Cardiac muscle cell (in vitro differentiated cells and primary cell): ENCODE measurements at places on chromosomes 2 and 18.

DNA sequence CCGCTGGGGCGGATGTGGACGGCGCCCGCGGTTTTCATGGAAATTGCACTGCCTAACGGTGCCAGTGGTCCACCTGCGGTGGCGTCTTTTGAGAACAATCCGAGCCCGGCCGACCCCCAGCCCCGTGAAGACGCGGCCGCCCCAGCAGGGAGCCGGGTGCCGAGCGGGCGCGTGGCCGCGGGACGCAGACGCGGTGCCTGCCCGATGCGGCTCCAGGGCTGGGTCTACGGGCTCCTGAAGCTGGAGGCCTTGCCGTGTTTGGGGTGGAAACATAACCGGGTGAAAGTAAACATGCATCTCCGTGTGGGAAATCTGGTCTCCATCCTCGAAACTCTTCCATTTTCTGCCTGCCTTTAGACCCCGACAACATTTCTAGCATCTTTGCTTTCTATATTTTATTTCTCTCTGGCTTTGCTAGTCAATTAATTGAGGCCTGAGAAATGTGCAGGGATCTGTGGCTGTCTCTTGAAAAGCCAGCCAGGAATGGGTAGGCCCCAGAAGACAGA lies 572 bp downstream of the INPP4A start:
- peak overlapping the region; percentile 74 for H3K4me3 ChIP-seq
- H3K4me1 ChIP-seq = peaks cover 9% of the 10 kb centered on the region
- no peaks in the 10 kb centered on the region for H3K27me3 ChIP-seq
- H3K27ac ChIP-seq = peak overlapping the region; percentile 15

GRCh38 chr2:180048251-180048650 lies 41.2 kb upstream of the CWC22 start:
- no peak overlapping the region for H3K4me3 ChIP-seq
- H3K27ac ChIP-seq = no peak overlapping the region
- no peaks in the 10 kb centered on the region for H3K36me3 ChIP-seq
- no peak for DNase-seq
- H3K4me1 ChIP-seq = no peaks in the 10 kb centered on the region

- peak; percentile 49 for DNase-seq
- no peaks in the 10 kb centered on the region for H3K27me3 ChIP-seq
- H3K4me3 ChIP-seq = no peak overlapping the region
- no peak overlapping the region for H3K27ac ChIP-seq
These were observed 20.1 kb upstream of the YES1 start for GRCh38 chr18:832085-832681.

- no peak overlapping the region for H3K4me3 ChIP-seq
- peaks cover 13% of the 10 kb centered on the region for H3K27me3 ChIP-seq
- no peak overlapping the region for H3K27ac ChIP-seq
- H3K36me3 ChIP-seq = no peaks in the 10 kb centered on the region
- no peak for DNase-seq
- no peaks in the 10 kb centered on the region for H3K4me1 ChIP-seq
These were observed 48.2 kb upstream of the BIN1 start for GRCh38 chr2:127155028-127155581.

DNA sequence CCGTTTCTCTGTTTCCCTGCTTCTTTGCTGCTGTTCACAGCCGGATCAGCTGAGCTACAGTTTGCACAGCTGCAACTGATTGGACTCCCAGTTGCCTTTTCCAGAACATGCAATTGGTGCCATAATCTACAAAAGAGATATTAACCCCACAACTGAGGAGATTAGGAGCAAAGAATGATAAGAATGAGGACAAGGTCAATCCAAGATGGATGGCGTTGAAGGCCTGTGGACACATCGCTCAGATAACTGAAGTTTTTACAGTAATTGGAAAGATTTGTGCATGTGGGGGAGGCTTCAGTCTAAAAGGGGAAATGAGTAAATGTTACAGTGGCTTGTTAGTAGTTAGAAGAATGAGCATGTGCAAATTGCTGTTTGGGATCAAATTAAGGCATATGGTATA lies 263.2 kb downstream of the TGIF1 start:
- H3K27ac ChIP-seq = no peak overlapping the region
- H3K4me3 ChIP-seq = no peak overlapping the region
- DNase-seq = peak; percentile 87
- H3K4me1 ChIP-seq = no peaks in the 10 kb centered on the region
- peaks cover 13% of the 10 kb centered on the region for H3K27me3 ChIP-seq

DNA sequence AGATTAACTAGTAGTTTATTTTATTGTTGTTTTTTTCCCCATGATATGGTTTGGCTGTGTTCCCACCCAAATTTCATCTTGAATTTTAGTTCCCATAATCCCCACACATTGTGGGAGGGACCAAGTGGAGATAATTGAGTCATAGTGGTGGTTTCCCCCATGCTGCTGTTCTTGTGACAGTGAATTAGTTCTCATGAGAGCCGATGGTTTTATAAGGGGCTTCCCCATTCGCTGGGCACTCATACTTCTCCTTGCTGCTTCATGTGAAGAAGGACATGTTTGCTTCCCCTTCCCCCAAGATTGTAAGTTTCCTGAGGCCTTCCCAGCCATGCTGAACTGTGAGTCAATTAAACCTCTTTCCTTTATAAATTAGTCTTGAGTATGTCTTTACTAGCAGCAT lies 36.5 kb downstream of the GALNT14 start:
- no peaks in the 10 kb centered on the region for H3K27me3 ChIP-seq
- H3K36me3 ChIP-seq = no peaks in the 10 kb centered on the region
- H3K27ac ChIP-seq = no peak overlapping the region
- H3K4me3 ChIP-seq = no peak overlapping the region
